Activated CD8-positive, alpha-beta memory T cell treated with anti-CD3 and anti-CD28 coated beads, Interleukin-2, amount 10 ng/mL, durations not matched to agents 7 days and 5 days (primary cell): ENCODE measurements at places on chromosomes 2 and 18.

GRCh38 chr2:143533846-143534245 lies 404.6 kb downstream of the ARHGAP15 start:
- DNase-seq: no peak

- no peak for DNase-seq
Measured at GRCh38 chr18:76823587-76824011, 1.2 kb downstream of the ZNF236 start.

GRCh38 chr2:14513903-14514302 lies 118.6 kb upstream of the LRATD1 start:
- DNase-seq: no peak

DNA sequence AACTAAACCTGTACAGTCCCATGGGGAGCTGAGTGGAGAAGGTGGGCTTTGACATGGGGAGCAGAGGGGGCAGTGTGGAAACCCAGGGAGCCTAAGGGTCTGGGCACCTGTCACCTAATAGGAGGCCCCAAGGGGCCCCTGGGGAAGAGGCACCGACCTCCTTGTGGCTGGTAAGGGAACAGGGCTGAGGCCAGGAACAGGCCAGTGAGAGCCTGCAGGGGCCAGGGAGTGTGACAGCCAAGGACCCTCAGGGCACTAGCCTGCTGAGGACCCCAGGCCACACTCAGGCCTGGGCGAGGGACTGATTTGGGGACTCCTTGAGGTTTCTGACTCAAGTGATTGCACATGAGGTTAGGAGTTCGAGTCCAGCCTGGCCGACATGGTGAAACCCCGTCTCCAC lies 24.5 kb upstream of the ALPP start:
- no peak for DNase-seq

- DNase-seq: no peak
Measured at GRCh38 chr2:71856773-71857525, 290.7 kb downstream of the CYP26B1 start.

- DNase-seq: no peak
Measured at GRCh38 chr18:60113396-60113795, 213.6 kb downstream of the PMAIP1 start.

GRCh38 chr2:152243761-152244640 lies 68.4 kb upstream of the STAM2 start:
- DNase-seq: no peak

DNA sequence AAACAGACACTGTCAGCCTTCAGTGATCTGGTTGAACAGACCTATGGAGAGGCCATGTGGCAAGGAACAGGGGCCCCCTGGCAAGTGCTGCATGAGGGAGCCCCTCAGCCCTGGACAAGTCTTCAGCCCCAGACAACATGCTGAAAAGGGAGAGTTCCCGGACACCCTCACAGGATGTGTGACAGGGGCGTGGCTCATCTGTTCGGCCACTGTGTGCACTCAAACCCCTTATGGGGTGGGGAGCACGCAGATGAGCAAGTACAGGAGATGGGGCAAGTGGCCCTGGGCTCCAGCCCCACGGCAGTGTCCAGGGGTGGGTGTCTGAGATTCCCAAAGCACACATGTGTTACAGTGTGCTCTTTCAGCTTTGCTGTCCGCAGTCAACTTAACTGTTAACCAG lies 35.4 kb upstream of the MPPE1 start:
- DNase-seq: no peak

GRCh38 chr2:40225670-40226210 lies 226.2 kb downstream of the SLC8A1 start:
- no peak for DNase-seq

GRCh38 chr2:196165016-196165415 lies 6.4 kb downstream of the STK17B start:
- no peak for DNase-seq

GRCh38 chr2:124241-124880 lies 78.1 kb upstream of the FAM110C start:
- DNase-seq: no peak

DNA sequence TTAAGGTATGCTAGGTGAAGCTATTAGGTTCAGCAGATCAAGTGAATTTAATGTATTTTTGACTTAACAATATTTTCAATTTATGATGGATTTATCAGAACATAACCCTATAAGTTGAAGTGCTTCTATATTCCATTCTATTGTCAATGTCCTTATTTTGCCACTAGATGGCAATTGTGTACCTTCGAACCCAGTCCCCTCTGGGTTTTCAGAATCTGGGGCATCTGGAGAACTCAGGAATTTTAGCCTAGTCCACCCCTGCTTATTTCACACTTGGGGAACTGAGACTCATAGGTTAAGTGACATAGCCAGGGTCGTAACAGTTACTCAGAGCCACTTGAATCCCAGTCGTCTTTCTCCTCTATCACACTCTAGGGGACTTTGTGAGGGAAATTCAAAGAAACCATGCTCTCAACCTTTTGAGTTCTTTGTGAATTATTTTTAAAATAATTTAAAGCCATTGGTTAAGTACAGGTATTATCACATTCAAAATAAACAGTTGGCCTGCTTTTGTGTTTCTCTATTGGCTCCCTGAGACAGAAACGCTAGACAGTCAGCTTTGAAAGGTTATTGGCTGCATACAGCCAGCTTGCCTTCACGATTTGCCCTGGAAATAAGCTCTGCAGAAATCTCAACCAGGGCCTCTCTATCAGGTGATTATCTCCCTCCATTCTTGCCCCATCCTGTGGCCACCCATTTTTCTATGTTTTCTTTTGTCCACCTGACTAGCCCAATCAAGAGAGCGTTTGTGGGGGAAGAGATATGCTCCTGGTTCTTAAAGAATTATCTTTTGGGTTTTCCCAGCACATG lies 145.0 kb downstream of the TTC27 start:
- no peak for DNase-seq

DNA sequence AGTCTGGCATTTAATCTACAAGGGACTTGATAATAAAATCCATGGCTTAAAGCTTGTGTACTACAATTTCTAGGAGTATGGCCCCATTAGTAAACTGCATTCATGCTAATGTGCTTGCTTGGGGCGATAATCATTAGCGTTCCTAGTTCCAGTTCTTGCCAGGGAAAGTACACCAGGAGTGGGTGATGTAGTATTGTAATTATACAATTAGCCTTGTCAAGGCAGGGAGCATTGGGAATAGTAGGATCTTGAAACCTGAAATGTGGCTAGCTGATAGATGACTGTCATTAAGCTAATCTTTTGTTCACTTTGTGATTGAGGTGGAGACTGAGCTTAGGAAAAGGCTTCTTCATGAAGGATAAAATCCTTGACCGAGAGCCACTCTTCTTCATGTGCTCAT lies 989.2 kb downstream of the CPS1 start:
- DNase-seq: no peak

DNA sequence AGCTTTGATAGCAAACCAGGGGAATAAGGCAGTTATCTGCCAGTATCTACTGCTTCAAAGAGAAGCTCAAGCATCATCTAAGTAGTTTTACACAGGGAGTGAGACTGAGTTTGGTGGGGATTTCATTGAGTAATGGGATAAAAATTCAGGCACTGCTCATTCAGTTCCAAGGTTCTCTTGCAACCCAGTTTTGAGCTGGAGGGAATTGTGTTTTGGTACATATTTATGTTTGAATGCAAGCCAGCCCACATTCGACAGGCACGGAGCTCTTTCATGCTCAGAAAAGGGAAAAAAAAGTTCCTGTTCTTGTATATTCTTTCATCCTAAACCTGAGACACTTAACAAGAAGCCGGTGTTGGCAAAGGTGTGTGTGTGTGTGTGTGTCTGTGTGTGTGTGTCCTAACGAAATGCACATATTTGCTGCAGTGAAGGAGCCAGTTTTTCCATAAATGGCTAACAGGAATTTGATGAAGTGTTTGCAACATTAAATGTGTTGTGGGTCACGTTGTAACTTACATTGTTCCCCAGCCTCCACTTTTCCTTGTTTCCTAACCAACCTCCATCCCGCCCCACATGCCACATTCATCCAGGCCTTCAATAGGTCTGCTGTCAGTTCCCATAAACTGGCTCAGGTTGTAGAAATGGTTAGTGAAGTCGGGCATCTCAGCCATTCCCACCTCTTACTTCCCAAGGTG lies 311.1 kb downstream of the TXNL1 start:
- no peak for DNase-seq

DNA sequence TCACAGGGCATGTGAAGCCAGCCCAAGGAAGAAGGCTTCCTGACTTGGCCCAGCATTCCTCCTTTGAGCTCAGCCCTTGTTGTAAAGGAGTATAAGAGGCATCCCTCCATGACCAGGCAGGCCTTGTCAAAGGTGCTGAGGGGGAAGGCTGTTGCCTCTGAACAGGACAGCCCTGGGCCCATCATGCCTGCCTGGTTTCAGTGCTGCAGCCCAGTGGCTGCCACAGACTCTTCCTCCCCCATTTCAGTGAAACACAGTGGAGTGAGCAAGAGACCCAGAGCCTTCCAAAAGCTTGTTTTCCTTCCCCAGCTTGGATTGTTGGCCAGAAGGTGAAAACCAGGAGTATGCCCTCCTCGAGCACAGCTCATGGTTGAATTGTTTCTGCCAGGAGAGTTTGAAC lies 19.9 kb upstream of the RPL37A start:
- DNase-seq: no peak

DNA sequence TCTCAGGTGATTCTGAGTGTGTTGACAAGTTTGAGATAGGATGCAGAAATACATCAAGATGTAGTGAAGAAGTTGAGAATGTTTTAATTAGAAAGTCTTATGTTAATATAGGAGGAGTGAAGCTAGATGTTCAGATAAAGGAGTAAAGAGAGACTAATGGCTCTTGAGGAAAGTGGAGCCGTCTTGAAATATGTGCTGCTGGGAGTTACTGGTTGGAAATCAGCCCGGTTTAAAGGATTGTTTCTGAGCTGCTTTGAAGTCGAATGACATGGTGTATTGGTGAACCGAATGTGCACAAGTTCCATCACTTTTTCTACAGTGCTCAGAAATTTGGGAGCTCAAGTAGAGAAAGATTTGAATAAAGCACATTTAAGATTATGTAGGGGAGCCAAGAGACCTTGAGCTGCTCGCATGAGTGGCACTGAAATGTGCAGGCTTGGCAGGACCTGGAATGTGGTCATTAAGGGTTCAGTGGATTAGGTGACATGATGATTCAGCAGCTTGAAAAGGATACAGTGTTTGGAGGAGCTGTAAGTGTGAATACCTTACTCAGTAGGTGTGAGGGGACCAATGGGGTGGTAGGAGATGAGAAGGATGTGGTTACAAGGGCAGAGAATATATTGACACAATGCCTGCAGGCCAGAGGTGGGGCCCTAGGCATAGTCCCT lies 68.6 kb downstream of the CAB39 start:
- peak; percentile 88 for DNase-seq

DNA sequence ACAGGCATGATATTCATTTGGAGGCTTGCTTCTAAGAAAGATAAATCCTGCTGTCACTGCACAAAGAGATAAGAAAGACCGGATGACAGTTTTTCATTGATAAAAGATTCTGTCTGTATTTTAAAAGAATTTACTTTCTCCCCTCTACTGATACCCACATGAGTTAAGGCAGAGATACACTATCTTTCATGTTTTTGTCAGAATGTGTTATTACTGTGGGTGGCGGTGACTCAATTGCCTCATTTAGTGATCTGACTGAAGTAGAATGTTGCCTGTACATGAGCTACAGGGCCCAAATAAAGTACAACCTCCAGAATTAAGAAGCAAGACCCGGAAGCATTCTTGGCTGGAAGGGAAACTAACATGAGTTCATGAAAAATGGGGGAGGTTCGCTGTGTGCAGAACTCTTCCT lies 480.0 kb downstream of the SLC4A3 start:
- DNase-seq: no peak

DNA sequence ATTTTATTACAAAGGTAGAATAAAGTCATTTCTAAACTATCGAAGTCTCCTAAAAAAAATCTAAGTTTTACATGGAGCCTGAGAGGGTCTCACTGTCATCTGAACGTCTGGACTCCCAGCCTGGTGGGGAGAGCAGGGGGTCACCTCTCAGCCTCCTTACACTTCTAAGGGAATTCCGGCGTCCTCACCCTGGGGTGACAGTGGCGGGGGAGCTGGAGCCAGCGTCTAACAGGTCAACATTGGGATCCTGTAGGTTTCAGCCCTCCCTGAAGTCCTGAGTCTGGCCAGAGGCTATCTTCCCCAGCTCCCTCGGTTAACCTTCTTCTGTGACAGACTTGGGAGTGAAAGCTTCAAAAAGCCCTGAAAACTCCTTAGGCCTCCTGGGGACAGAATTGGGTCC lies 34.6 kb upstream of the GLI2 start:
- no peak for DNase-seq

DNA sequence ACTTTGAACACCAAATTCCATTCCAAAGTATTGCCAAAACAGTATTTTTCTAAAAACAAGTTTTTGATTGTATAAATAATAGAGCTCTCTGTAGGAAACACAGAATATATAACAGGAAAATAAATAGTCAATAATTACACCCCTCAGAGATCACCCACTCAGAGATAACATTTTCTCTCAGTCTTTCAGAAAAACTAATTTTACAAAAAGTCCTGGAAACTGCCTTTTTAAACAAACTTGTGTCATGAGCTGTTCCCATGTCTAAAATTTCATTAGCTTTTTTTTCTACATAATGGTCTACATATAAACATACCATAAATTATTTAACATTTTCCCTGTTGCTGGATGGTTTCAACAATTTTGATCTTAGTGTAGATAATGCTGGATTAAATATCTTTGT lies 1.2 kb upstream of the WDSUB1 start:
- no peak for DNase-seq

- no peak for DNase-seq
Measured at GRCh38 chr18:59564561-59564960, 132.7 kb downstream of the CCBE1 start.

GRCh38 chr2:36473230-36473629 lies 117.7 kb downstream of the CRIM1 start:
- DNase-seq: no peak

DNA sequence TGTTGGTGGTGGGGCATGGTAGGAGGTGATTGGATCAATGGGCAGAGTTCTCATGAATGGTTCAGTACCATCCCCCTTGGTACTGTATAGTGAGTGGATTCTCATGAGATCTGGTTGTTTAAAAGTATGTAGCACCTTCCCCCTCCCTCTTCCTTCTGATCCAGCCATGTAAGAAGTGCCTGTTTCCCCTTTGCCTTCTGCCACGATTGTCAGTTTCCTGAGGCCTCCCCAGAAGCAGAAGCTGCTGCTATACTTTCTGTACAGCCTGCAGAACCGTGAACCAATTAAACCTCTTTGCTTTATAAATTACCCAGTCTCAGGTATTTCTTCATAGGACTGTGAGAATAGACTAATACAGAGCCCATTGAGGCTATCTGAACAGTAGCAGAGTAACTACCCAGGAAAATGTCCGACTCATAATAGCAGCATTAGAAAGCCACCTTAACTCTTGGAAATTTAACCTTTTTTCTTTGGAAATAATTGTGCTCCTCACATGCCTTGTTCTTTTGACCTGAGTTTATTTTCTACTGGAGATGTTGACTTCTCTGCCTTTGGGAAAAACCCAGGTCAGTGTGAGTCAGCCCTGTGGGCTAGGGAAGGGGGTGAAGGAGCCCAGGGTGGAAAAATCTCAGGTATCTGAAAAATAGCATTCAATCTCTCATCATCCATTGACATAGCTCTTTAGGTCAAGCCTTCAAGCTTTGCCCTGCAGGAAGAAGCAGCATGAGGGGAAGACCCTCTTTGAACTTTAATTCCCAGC lies 18.1 kb downstream of the CYP1B1 start:
- no peak for DNase-seq
